ENCODE measurements at places on chromosomes 7 and 10.

DNA sequence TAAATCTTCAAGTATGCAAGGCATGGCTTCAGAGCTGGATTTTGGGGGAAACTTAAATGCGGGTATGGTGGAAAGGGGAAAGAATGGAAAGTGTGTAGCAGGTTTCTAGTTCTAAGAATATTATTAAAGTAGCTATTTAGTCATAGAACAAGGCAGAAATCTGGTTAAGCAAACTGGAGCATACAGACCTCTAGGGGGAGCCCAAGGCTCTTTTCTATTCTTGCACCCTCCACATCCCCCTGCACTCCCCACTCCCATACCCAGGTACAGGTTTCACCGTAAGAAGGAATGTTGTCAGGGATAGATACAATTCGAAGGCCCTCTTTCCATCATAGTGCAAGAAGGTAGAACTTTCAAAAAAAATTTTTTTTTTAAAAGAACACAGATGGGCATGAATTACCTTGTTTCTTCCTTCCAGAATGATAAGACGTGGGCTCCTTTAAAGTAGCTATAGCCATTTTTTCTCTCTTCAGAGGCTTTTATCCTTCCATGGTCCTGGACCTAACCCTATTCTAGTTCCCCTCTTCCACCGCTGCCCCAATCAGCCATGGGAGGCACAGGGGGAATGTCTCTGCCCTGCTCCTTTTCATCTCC lies 41.5 kb upstream of the SMIM30 start:
- no peak for DNase-seq

DNA sequence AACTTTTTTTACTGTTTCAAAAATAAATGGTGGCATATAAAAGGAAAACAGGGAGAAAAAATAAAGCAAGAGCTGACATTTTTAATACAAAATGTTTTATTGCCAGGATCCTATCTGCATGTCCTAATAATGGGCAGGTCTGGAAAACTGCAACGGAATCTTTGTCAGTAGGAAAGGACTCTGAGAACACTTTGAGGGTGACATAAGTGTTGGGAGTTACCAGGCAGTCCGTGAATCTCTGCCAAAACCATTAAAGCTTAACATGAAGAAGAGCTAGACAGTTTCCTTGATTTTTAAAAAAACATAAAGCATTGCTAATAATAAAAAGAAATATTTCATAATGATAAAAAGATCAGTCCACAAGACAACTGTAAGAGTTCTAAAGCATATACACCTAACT lies 80.7 kb downstream of the AGMO start:
- DNase-seq: no peak

DNA sequence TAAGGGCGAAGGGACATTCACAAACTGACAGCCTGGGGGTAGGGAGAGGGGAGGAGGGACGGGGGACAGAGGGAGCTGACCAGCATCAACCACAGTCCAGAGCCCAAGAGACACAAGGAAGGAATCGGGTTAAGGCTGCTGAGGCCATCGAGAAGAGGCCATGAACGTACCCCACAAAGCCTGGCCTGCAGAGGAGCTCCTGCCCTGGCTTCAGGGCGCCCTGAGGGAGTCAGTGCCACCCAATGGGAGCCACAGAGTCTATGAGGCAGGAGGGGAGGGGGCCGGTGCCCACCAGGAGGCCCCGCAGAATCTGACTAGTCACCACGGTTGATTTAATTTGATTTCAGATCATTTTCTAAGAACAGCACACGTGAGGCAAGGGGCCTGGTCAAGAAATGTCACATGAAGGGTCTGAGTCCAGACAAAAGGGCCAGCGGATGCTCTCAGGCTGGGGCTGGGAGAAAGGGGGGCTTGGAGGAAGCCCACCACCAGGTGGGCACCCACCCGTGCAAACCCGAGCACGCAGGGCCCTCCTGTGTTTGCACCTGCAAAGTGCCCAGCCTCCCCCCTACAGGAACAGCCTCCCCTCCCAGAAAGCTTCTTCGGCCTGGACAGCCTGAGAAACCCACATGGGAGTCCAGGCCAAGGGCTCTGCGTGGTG lies 40.4 kb downstream of the CAMK2B start:
- DNase-seq: no peak

DNA sequence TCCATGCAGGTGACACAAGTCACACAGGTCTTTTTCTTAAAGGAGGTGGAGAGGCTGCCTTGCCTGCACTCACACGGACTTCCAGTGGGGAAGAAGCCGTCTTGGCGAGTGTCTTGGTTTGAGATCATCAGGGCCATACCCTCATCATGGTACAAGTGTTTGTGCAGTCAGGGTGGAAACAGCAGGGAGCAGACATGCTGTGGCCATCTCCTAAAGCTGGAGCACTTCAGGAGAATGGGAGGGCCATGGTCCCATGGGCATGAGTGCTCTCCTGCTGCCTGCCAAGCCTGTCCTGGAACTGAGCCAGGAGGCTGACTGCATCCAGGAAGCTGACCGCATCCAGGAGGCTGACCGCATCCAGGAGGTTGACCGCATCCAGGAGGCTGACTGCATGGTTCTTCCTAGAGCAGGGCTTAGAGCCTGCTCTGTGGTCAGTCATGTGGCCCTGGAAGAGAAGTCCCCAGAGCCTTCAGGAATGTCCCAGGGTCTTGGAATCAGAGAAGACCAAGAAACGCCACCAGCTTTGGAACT lies 98.4 kb downstream of the ADARB2 start:
- DNase-seq: no peak

DNA sequence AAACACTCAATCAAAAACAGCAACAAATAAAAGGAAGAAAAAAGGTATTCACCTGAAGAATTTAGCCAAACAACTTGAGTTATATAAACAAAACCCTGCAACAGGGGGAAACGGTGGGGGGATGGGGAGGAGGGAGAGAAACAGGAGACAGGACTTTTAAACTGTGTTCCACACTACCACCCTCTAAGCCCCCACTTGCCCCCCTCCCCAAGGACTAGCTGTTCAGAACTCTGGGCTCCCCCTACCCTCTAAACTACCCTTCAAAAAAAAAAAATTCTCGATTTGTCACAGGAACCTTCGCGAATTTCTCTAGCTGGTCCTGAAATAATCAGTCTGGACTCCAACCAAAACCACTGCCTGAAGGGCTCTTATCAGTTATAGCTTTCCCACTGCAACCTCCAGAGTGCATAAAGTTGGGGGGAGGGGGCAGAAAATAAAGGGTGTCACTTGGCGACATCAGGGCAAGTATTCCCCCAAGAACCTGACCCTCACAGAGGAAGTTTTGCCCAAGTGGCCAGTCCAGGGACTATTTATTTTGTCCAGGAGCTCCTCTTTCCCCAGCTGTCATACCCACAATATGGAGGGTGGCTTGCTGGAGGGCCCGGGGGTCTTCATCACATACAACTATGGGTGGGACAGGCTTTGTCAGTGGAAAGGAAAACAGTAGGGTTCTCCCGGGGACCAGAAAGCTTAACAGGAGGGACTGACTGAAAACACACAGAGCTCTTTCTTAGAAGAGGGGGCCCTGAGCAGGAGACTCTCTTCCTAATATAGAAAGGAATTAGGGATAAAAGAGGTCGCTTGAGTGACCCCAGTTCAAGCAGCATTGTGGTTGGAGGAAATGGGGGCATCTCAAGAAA lies 1.3 kb downstream of the UBE2H start:
- no peak for DNase-seq

DNA sequence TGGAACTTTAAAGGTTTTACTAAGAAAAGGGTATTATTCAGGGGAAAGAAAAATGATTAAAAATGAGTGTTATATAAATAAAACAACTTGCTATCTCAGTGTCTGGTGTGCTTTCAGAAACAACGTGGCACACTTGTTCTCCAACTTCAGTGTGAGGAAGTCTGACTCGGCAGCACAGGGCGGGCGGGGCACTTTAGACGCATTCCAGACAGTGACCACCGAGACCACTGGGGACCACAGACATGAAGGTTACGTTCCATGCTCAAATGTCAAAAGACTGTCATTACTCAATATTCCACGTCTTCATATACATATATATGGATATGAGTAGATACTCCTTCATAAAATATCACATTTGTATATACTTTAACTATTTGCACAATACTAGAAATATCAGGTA lies 87.0 kb downstream of the LARP4B start:
- DNase-seq: no peak

DNA sequence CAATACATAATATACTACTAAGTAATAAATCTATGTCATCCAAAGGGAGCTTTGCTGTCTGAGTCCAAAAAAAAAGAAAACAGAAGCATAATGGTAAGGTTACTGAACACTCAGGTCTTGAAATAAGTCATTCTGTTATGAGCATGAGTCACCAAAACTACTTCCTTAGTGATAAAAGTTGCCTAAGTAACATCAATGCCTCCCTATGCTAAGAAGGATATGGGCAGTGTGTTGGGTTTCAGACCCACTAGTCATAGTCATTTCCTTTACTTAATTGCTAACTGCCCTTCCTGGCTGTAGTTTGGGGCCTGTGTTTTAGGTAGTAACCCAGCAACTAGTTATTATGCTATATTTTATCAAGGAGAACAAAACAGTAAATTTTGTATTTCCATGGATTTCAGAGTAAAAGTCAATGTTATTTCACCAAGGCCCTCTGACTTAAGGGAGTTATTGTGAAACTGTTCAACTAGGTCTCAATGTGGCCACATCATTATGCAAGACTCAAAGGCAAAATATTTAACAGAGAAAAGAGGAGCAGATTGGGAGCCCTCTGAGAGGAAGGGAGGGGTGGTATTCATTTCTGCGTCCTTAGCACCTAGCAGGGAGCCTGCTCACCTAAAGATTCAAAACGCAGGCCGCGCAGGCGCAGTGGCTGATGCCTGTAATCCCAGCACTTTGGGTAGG lies 11.7 kb upstream of the VIM start:
- peak; percentile 89 for DNase-seq

- no peak for DNase-seq
Measured at GRCh38 chr10:131230641-131231322, 80.7 kb downstream of the TCERG1L start.

- DNase-seq: no peak
Measured at GRCh38 chr7:80380957-80381356, 130.9 kb downstream of the GNAT3 start.

GRCh38 chr10:17483079-17483478 lies 28.7 kb upstream of the ST8SIA6 start:
- no peak for DNase-seq

- DNase-seq: no peak
Measured at GRCh38 chr7:93835702-93836101, 54.9 kb downstream of the TFPI2 start.

- no peak for DNase-seq
Measured at GRCh38 chr10:4517746-4518145, 308.3 kb upstream of the AKR1E2 start.

- DNase-seq: no peak
Measured at GRCh38 chr10:483261-483660, 206.2 kb downstream of the DIP2C start.

- DNase-seq: no peak
Measured at GRCh38 chr10:26169466-26169865, 47.1 kb upstream of the GAD2 start.

GRCh38 chr7:112665709-112666108 lies 124.5 kb downstream of the TMEM168 start:
- DNase-seq: no peak

- DNase-seq: peak; percentile 85
Measured at GRCh38 chr10:124719213-124719851, 24.8 kb downstream of the FAM53B start.
